OCI-M1 (cell line): ENCODE measurements at places on chromosomes 3 and 15.
A peak's percentile ranks its signal among the peaks of the same experiment; 100 is the strongest.

- no peak for DNase-seq
Observed at GRCh38 chr15:47834093-47834492, 116.8 kb downstream of the SEMA6D start.

DNA sequence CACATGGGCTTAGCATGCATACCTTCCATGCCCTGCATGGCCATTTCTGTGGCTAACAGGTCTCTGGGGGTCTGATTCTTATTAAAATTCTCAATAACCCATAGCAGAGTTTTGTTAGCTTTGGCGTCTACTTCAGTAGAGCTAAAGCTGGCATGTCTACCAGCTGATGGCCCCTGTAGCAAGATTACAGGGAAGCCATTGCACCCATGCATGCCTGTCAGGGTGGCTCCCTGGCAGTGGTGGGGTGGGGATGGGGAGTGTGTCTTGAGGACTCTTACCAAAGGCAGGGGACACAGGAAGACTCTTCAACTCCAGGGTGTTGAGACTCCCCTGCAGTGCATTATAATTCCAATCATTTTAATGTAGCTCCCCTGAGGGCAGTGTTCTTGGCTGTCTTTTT lies 4.7 kb downstream of the KY start:
- no peak for DNase-seq

GRCh38 chr3:167304077-167304476 lies 76.0 kb downstream of the ZBBX start:
- no peak for DNase-seq

DNA sequence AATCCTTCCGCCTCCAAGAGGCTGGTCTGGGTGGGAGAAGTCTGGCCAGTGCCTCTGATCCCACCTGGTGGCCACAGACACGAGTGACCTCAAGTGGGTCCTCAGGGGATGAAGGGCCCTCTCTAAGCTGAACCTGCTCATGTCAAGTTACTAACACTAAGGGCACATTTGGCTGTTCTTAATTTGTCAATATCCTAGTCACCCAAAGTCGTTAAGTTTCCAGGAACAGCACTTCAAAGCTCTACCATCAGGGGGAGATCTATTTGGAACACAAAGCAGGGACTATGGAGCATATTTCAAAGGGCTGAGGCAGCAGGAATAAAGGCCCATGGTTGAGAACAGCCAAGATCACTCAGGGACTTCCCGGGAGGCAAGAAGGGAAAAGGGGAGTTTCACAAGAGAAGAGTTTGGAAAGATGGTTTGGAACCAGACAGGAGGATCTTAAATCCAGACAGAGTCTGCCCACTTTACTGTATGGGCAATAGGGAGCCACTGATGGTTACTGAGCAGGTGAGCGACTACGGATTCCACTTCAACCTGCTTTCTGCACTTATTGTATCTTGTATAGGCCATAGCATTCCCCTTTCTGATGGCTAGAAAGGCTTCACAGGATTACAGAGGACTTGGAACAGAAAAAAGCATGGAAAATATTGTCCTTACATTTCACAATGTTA lies 13.7 kb downstream of the OXTR start:
- DNase-seq: peak; percentile 21

- DNase-seq: peak; percentile 11
Observed at GRCh38 chr3:162348912-162349311, 852.3 kb downstream of the OTOL1 start.

- no peak for DNase-seq
Observed at GRCh38 chr15:78564743-78565096, 600 bp upstream of the CHRNA5 start.

DNA sequence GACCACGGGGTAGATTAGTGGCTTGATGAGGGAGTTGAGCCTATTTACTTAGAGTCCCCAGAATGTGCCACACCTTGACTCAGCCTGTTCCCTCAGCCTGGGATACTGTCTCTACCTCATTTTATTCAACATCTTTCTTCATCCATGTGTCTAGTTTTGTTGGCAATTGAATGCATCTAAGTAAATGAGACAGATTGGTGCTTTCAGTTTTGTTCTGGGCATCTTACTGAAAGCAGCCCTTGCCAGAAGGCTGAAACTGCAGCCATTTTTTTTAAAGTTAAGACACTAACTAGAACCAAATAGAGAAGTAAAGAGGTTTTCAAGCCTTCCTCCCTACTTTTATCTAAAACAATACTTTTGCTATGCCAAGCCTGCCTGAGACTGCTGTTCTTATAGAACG lies 246.8 kb downstream of the SLCO3A1 start:
- no peak for DNase-seq

DNA sequence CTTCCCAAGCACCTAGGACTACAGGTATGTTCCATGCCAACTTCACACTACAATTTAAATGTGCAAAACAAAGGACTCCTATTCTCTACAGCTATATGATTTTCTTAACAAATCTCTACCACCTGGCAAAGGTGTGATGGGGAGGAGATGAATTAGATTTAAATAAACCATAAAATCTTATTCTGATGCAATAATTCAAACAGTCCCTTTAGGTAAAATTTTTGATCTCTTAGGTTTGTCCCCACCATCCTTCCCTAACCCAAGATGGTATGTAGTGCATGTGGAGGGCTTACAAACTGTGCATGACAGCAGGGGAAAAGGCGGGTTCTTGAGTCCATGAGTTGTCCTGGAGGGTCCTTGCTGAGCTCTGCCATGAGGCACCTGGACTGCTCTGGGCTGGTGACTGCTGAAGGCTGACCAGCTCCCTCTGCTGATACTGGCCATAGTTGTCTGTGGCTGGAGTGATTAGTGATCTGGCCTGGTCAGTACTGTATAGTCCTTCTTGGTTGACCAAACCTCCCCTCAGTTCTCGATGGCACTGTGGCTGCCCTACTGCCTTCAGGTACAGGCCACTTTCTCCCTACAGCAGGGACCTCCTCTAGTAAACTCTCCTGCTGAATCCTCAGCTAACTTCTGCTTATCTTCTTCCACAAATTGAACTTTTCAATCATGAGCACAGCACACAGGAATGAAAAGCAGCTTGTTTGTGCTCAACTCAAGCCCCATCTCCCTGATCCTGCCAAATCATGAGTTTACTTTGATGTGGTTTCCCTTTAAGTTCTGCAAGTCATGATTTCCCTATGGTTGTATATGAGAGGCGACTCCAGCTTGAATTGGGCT lies 30.1 kb downstream of the CFAP161 start:
- peak; percentile 91 for DNase-seq
